ENCODE measurements at places on chromosomes 7 and 10.

GRCh38 chr7:116736927-116737715, 65.1 kb downstream of the MET start:
- peak; percentile 31 for DNase-seq

DNA sequence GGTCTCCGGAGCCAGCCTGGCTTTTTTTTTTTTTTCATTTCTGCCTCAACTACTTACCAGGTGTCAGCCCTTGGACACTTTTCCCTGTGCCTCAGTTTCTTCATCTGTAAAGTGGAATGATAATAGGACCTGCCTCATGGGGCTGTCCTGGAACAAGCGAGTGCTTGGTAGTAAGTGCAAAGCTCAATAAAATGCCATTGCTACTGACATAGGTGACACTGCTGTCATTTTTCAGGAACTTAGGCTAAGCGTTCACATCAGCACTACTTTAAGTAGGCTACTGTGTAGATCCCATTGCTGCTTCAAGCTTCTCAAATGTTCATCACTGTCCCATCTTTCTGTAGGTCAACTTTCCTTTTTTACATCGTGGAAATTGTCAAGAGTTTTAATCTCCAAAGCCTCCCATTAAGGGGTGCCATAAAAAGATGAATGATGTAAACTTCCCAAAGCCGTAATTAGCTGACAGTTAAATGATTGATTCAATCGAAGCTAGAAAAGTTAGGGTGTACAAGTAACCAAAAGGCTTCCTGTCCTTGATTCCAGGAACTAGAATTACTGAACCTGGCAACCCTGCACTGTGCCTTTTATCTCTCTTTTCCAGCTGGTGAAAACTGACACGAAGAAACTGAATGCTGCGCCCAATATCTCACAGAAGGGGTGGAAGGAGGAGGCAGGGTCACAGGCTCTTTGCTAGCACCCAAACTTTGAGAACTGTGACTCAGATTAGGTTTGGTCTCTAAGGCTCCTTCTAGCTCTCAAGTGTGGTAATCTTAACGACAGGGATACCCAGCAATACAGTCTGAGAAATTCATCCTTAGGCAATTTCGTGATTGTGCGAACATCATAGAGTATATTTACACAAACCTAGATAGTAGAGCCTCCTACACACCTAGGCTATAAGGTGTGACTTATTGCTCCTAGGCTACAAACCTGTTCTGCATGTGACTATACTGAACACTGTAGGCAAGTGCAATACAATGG, 861 bp upstream of the USP6NL start:
- peak; percentile 10 for DNase-seq

GRCh38 chr7:135109562-135109961, 38.3 kb upstream of the TMEM140 start:
- no peak for DNase-seq

DNA sequence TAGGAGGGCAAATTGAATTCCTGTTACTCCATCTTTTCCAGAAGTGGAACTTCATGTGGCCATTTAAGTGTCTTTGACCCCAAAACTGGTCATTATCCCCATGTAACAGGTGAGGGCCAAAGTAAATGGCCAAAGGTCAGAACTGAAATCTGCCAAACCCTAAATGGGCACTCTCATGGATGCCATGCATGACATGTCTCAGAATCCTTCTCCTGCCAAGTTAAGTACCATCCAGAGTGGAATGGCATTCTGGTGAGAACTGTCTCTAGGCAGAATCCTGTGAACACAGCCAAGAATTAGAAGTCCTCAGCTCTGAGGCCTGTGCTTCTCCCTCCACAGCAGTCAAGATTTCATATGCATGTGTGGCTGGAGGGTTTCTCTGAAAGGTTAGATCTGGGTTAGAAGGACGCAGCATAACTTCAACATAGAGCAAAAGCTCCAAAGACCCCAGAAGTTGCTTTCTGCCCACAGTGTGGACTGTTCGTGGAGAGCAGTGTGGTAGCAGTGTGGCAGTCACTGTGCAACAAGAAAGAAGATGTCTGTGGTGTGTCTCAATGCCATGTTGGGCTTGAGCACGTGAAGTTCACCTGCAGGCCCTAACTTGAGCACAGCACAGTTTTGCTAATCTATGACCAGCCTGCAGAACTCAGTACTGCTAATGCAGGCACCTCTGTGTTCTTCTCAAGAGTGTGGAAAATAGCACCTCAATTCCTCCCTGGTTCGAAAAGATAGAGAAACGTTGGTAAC, 121.3 kb downstream of the ADCY1 start:
- no peak for DNase-seq

- peak; percentile 35 for DNase-seq
Observed at GRCh38 chr10:94430701-94431100, 28.4 kb downstream of the TBC1D12 start.

DNA sequence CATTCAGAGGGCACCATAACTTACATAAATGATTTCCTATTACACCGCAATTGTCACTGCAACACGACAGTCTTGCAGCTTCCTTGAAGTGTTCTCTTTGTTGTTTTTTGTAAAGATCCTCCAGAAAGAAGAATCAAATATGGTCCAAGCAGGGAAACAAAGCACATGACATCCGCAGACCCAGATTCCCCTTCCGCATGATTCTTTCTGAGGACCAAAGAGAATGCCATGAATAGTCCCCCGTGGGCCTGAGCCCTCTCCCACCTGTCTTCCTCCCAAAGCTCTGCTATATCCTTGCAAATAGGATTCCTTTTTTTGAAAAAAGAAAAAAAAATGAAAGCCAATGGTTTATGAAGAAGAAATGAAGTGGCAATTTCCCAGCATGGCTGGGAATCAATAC, 10.8 kb downstream of the PLXNA4 start:
- no peak for DNase-seq

- no peak for DNase-seq
Observed at GRCh38 chr10:49158404-49158803, 24.6 kb upstream of the FAM170B start.

GRCh38 chr7:52775876-52776275, 259.6 kb upstream of the POM121L12 start:
- no peak for DNase-seq

DNA sequence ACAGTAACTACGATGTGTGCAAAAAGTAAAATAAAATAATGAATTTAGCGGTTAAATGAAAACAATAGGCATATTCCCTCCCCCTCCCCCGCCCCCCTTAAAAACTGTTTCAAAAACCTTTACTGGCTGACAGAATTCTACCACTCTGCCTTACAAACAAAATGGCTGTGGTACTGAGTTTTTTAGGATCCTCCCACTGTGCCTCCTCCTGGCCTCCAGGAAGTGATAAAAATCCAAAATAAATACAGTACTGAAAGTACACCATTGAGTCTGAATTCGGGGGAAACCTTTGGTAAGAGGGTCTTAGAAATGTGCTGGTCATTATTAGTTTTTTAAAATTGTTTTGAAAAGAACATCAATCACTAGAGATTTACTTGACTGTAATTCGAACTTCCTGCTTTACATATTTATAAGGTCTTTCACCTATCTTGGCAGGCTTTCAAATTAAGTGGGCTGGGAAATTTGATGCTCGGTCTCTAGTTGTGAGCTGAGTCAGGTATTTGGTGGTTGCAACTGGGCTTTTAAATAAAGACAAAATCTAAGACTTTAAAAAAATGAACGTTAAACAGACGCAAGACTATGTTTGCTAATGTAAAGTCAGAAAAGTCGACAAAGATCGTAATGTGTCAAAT, 32.5 kb upstream of the EPC1 start:
- peak; percentile 75 for DNase-seq

DNA sequence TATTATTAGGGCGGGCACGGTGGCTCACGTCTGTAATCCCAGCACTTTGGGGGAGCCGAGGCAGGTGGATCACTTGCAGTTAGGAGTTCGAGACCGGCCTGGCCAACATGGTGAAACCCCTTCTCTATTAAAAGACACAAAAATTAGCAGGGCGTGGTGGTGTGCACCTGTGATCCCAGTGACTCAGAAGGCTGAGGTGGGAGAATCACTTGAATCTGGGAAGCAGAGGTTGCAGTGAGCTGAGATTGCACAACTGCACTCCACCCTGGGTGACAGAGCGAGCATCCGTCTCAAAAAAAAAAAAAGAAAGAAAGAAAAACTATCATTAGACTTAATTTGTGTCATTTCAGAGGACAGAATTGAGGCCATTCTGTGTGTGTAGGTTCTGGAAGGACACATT, 752.7 kb upstream of the GALNT17 start:
- no peak for DNase-seq

- no peak for DNase-seq
Observed at GRCh38 chr10:96588616-96589419, 2.0 kb upstream of the TM9SF3 start.

- DNase-seq: no peak
Observed at GRCh38 chr7:141103847-141104429, 30.1 kb downstream of the TMEM178B start.

- no peak for DNase-seq
Observed at GRCh38 chr10:96690755-96691730, 29.3 kb downstream of the PIK3AP1 start.

DNA sequence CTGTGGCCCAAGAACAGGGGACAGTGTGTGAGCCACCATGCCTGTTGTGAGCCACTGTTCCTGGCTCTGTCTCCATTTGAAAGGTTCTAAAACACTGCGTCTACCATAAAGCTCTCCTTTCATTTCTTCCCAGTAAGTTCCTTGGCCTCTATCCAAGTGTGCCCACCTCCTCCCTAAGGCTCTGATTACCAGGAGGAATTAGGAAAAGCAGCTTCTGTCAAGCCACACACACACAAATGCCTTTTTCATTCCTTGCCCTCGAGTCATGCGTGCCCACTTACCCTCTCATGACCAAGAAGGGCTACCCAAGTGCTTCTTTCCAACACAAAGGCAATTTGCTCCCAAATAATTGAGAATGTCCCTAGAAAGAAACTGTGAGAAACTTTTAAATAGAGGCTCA, 70.8 kb upstream of the PARD3 start:
- DNase-seq: no peak

DNA sequence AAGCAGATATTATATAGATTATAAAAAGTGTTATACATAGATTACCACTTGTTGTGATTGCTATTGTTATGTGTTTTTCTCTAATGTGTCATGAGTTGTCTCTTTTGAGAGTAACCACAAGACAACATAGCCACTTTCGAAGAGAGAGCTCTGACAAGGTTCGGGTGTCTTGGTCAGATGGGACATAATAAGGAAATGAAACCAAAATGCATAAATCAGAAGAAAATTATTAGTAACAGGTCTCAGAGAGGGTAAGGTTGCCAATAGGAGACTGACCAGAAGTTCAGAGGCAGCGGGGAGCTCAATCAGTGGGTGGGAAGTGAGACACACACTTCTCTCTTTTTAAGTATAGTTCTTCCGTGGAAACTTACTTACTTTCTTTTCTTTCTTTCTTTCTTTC, 639.2 kb upstream of the POT1 start:
- DNase-seq: no peak

DNA sequence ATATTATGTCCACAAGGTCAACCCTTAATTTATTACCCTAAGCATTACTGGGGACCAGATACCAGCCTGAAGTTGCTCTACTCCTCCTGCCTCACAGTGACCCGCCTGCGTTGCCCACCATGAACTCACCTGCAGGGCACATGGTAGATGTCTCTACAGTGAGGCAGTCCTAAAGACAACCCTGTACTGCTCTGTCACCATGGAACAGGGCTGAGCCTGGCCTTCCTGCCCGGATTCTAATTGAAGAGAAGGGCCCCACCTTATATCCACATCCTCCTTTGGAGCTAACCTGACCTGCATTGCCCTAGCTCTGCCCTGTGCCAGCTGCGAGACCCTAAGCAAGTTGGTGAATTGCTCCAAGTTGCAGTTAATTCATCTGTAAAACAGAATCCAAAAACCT, 4.1 kb downstream of the SH3PXD2A start:
- no peak for DNase-seq

DNA sequence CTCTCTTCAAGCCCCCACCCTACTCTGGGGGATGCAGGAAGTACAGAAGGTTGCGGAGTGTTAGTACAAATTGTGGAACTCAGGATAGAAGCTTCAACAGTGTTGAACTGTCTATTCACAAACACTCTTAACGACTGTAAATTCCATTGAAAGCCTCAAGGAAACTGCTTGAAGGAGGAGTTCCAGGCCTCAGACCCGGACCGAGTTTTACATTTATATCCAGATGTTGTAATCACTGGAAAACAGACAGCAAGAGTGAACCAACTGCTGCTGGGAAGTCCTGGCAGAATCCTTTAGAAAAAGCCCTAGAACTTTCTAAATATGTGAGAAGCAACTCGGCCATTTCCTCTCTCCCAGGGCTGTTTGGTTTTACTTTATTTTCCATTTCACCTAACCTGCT, 84.1 kb upstream of the LRRC18 start:
- peak; percentile 10 for DNase-seq

DNA sequence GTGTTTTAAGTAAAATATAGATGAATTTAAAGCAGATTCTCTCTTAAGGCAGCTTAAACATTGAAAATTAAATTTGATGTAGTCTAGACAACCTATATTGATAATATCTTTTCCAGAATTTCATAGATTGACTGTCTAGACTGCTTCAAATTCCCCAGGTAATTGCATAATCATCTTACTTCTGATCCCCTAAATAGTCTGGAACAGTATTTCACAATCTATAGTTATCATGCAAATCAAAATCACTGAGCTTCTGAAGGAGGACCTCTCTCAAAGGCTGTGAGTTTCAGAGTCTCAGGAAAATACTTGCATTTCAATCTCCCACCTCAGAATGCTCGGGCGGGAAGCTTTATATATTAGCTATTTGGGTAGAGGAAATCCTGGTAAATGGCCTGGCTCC, 87.3 kb downstream of the SEMA3A start:
- DNase-seq: no peak

DNA sequence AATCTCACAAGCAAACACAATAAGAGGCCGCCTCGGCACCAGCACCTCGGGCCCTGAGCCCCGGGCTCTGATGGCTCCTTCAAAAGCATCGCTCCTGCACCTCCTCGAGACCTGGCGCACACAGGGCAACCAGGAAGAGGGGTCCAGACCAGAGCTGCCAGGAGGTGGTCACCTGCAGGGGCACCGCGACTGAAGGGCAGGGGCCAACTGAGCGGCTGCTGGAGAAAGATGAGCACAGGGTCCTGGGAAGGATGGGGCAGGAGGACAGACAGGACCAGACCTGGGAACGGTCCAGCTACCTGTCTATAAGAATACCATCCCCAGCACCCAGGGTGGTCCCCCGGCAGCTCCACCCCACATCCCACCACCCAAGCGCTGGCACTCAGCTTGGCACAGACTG, 20.8 kb downstream of the MAD1L1 start:
- DNase-seq: no peak

GRCh38 chr7:138092486-138093028, 16.3 kb downstream of the AKR1D1 start:
- DNase-seq: no peak

- peak; percentile 75 for DNase-seq
Observed at GRCh38 chr10:15725603-15726002, 5.9 kb upstream of the ITGA8 start.

- DNase-seq: no peak
Observed at GRCh38 chr7:129169171-129169671, 19.2 kb upstream of the SMO start.

Data from fibroblast of pulmonary artery (primary cell).